Stimulated activated CD8-positive, alpha-beta memory T cell treated with anti-CD3 and anti-CD28 coated beads, Interleukin-4, amount 100 ng/mL, for 24 hours (primary cell): ENCODE measurements at places on chromosomes 7 and 10.

DNA sequence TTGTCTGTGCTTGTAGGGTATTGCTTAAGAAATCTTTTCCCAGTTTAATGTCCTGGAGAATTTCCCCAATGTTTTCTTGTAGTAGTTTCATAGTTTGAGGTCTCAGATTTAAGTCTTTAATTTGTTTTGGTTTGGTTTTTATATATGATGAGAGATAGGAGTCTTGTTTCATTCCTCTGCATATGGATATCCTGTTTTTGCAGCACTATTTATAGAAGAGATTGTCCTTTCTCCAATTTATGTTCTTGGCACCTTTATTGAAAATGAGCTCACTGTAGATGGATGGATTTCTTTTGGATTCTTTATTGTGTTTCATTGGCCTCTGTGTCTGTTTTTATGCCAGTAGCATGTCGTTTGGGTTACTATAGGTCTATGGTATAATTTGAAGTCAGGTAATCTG is 20.2 kb downstream of the ADIRF start:
- DNase-seq: no peak

DNA sequence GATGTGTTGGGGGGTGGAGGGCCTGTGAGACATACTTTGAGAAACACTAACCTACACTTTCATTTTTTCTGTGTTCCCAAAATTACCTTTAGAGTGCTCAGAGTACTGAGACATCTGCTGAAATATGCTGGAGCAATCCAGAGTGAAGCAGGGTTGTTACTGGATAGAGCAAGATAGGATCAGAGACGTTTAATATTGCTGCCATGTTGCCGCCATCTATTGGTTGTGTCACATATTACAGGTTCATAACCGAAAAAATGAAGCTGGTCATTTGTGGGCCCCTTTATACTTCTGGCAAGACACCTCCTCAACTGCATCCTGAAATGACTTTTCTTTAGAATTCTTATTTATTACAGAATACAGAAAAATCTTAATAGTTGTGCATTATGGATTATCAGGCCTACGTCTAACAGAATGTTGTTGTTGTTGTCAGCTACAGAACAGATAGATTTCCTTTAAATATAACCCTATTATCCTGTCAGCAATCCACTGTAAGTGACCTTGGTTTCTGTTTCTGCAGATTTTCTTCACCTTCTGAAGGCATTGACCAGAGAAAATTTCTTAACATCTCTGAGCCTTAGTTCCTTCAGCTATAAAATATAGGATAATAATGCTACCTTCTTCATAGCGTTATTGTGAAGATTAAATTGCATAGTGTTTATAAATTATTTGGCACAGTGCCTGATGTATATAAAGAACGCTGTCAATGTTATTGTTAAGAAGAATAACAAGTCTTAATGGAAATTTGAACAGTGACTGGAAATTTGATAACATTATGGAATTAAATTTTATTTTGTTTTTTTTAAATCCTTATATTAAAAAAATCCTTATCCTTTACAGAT is 16.2 kb upstream of the DLD start:
- DNase-seq: no peak

- no peak for DNase-seq
Measured at GRCh38 chr10:128001849-128002248, 94.9 kb downstream of the PTPRE start.

- DNase-seq: no peak
Measured at GRCh38 chr7:157111311-157111710, 27.4 kb upstream of the UBE3C start.

DNA sequence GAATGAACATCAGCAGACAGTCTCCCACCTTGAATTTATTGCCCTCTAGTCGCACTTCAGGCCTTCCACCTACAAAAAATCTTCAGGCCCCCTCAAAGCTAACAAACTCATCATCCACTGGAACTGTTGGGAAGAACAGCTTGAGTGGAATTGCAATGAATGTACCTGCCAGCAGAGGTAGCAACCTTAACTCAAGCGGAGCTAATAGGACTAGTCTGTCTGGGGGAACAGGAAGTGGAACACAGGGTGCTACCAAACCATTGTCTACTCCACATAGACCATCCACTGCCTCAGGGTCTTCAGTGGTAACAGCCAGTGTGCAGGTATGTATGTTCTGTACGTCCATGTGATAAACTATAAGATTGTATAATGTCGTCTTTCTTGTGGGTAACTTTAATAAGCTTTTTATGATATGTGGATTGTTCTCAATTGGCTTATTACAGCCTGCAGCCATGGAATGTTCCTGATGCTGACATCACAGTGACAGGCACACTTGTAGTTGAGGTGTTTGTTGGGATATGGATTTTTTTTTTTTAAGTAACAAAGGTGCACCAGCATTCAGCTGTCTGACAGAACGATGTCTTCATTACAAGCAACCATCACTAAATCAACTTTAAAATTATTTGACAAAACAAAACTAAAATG is 53.3 kb downstream of the UBN2 start:
- no peak for DNase-seq

GRCh38 chr10:80319318-80319717 is 29.9 kb upstream of the MAT1A start:
- no peak for DNase-seq

DNA sequence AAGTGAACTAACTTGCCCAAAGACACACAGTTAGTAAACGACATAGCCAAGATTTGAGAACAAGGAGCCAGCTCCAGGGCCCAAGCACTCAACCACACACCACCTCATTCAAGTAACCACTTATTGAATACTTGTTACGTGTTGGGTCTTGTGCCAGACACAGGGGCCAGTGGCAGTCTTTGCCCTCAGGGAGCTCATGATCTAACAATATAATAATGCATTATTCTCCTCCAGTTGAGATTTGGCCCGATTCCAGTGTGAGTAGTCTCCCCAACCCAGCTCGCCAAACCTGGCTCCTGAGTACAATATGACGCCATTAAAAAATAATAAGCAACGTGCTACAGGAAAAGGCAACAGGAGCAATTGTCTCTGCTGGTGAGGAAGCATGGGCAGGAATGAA is 14.4 kb upstream of the STK17A start:
- no peak for DNase-seq

DNA sequence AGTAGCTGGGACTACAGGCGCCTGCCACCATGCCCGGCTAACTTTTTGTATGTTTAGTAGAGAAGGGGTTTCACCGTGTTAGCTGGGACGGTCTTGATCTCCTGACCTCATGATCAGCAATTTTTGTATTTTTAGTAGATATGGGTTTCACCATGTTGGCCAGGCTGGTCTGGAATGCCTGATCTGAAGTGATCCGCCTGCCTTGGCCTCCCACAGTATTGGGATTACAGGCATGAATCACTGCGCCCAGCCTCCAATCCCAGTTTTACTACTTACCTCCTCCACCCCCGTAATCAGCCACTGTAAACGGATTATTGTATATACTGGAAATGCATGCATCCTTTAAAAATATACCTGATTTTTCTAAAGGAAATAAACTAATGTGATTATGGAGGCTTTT is 35.1 kb upstream of the MTPN start:
- no peak for DNase-seq

DNA sequence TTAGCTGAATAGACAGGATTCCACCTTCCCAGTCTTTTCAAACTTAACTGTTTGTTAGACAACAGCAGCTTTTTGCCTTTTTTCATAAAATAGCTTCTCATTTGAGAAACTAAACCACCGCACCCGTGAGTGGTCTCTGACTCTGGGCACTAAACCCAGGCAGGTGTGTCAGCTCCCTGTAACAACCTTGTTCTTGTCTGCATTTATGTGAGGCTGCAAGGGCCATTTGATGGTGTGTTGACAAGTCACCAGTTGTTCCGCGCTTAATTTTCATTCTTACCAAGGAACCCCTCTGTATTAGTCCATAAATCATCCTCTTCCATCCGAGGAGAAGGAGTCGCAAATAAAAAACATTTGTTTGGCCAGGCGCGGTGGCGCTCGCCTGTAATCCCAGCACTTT is 1.5 kb downstream of the STOX1 start:
- DNase-seq: no peak

- no peak for DNase-seq
Measured at GRCh38 chr10:3287572-3288445, 115.2 kb upstream of the PITRM1 start.
